ENCODE measurements at places on chromosomes 7 and 10.

DNA sequence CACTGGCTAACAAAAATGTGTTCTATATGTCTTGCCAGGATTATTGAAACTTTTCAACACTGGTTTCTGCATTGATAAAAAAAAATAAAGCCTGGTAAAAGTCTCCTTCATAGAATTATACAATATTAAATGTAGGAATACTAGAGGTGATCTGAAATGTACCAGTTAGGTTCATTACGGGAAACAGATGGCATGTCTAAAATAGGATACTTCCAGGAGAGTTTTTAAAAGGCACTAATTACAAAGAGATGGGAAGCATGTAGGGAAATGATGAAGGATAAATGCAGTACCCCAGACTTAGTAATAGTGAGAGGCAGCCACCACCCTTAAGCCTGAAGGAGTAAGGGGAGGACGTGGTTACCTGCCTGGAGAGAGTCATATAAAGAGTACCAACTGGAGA lies 107.0 kb upstream of the NPSR1 start:
- no peak for DNase-seq
- H3K4me3 ChIP-seq = no peak overlapping the region
- no peaks in the 10 kb centered on the region for H3K36me3 ChIP-seq
- H3K27ac ChIP-seq = no peak overlapping the region

GRCh38 chr7:158836692-158837091 lies 7.4 kb upstream of the ESYT2 start:
- H3K27ac ChIP-seq = no peak overlapping the region
- H3K36me3 ChIP-seq = no peaks in the 10 kb centered on the region
- DNase-seq = no peak

- no peak overlapping the region for H3K27ac ChIP-seq
- no peak for DNase-seq
- no peak overlapping the region for H3K4me3 ChIP-seq
- no peaks in the 10 kb centered on the region for H3K4me1 ChIP-seq
These were observed 163.1 kb downstream of the ZNF438 start for GRCh38 chr10:30868611-30869010.

DNA sequence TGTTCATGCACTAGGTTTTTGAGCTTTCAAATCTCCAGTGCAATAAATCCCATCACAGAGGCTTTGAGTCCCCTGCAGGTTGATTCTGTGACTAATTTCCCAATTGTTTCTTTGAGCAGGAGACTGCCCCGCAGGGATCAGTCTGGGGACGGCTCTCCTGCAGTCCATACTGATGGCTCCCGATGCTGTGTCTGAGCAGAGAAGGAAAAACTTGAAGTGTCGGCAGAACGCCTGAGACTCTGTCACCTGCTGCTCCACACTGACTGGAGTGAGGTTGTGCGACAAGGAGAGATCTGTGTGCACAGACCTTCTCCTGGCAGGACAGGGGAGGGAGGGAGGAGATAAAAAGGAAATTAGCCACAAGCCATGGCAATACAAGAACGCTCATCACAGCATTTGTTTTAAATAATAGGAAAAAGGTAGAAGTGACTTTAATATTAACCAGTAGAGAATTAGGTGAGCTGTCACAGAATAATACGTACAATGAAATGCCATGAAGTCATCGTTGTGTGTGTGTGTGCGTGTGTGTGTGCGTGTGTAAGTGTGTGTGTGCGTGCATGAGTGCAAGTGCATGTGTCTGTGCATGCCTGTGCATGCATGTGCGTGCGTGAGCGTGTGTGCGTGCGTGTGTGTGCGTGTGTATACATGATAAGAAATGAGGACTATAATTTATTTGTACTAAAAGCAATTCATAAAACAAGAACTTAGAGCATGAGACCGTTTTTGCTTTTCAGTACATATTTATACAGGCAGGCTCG lies 38.2 kb downstream of the HTR5A start:
- H3K36me3 ChIP-seq = no peaks in the 10 kb centered on the region
- H3K4me1 ChIP-seq = no peaks in the 10 kb centered on the region
- H3K27me3 ChIP-seq = peaks cover 72% of the 10 kb centered on the region

DNA sequence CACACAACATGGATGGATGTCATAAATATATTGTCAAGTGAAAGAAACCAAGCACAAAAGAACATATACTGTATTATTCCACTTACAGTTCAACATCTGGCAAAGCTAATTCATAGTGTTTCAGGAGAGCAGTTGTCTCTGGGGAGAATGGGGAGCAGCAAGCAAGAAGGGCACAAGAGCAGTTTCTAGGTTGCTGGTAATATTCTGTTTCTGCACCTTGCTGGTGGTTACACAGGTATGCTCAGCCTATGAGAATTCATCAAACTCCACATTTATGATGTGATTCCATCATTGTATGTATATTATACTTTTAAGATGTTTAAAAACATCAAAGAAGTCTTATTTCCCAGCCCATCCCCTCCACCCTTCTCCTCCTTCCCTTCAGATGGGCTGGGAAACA lies 18.1 kb upstream of the PALS2 start:
- no peak for DNase-seq
- H3K27ac ChIP-seq = no peak overlapping the region
- no peaks in the 10 kb centered on the region for H3K4me1 ChIP-seq

GRCh38 chr10:57023626-57024025 lies 662.6 kb upstream of the ZWINT start:
- no peak overlapping the region for H3K4me3 ChIP-seq
- DNase-seq = no peak
- no peak overlapping the region for H3K27ac ChIP-seq
- H3K27me3 ChIP-seq = no peaks in the 10 kb centered on the region
- no peaks in the 10 kb centered on the region for H3K36me3 ChIP-seq
- H3K4me1 ChIP-seq = no peaks in the 10 kb centered on the region

DNA sequence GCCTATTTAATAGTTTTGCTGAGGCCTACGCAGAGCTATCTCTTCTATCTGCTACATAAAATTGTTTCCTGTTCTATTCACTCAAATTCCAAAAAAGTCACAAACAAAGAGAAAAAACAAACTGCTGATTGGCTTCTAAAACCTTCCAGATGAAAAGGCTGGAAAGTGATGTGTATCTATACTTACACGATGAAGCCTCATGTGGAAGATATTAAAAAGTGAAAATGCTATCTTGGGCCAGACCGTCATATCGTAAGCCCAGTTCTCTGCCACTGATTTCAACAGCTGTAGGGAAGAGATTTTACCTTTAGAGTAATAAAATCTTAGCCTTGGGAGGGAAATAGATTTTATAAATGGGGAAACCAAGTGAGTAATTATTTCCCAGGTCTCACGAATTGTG lies 394.8 kb downstream of the KIF20B start:
- H3K36me3 ChIP-seq = no peaks in the 10 kb centered on the region
- H3K4me3 ChIP-seq = no peak overlapping the region
- H3K27ac ChIP-seq = no peak overlapping the region

DNA sequence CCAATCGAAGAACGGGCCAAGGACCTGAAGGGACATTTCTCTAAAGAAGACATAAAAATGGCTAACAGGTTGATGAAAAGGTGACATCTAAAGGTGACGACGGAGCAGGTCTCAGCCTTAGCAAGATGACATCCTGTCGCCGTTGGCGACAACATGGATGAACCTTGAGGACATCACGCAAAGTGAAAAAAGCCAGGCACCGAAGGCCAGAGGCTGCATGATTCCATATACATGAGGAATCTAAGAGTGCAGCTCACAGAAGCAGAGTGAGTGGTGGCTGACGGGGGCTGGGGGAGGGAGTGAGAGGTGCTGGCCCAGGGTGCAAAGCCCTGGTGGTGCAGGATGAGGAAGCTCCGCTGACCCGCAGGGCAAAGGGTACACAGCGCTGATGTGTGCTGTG lies 34.1 kb upstream of the NKX6-2 start:
- H3K27ac ChIP-seq = no peak overlapping the region
- DNase-seq = no peak
- peaks cover 28% of the 10 kb centered on the region for H3K27me3 ChIP-seq
- no peaks in the 10 kb centered on the region for H3K36me3 ChIP-seq
- H3K4me1 ChIP-seq = no peaks in the 10 kb centered on the region

DNA sequence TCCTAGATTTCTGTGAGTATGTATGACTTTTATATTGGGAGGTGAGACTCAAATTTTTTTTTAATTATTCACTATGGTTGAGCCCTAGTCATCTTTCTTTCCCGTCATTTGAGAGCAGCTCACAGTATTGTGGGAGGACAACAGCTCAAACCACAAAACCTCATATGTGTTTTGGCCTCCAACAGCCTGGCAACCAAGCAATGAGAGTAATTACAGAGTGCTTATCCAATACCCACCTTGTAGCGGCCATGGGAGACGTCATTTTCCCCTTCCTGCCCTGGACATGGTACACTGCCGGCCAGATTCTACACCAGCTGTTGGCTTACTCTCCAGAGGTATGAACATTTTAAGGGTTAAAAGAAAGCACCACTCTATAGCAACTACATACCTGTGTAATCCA lies 49.1 kb downstream of the DOCK4 start:
- no peaks in the 10 kb centered on the region for H3K36me3 ChIP-seq
- H3K27me3 ChIP-seq = no peaks in the 10 kb centered on the region
- DNase-seq = peak; percentile 48
- H3K4me3 ChIP-seq = no peak overlapping the region
- H3K27ac ChIP-seq = no peak overlapping the region

- H3K27me3 ChIP-seq = no peaks in the 10 kb centered on the region
- H3K4me1 ChIP-seq = no peaks in the 10 kb centered on the region
- no peak overlapping the region for H3K4me3 ChIP-seq
These were observed 61.7 kb downstream of the DOCK4 start for GRCh38 chr7:112144284-112145059.

DNA sequence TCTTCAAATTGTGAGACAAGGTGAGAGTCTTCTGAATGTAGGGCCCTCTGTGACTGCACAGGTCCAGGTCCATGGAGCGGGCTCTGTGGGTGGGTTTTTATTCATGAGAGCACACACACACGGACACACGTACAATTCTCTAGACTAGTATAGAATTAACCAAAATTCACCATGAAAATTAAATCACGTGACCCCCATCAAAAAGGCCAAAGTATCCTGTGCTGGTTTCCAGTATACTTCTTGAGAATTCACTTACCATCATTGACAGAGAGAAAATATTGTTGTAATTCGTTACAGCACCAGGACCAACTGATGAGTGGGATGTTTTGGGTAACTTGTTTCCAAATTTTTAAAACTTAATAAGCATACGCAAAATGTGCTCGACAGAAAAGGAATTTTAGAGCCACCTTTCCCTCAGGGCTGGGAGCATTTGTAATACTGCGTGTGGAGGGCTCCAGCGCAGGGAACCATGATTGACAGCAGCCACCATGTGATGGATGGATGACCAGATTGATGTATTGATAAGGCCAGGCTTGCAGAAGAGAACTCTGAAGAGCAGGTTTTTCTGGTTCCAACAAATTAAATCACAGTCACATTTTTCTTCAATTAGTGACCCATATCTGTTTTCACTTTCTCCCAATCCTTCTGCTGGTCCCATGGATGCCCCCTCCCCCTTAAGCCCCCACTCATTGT lies 14.9 kb upstream of the DNTT start:
- no peak for DNase-seq
- H3K36me3 ChIP-seq = no peaks in the 10 kb centered on the region

- no peaks in the 10 kb centered on the region for H3K27me3 ChIP-seq
- DNase-seq = no peak
- no peak overlapping the region for H3K27ac ChIP-seq
- H3K4me3 ChIP-seq = no peak overlapping the region
These were observed 54.8 kb downstream of the MPP7 start for GRCh38 chr10:28248092-28248491.

DNA sequence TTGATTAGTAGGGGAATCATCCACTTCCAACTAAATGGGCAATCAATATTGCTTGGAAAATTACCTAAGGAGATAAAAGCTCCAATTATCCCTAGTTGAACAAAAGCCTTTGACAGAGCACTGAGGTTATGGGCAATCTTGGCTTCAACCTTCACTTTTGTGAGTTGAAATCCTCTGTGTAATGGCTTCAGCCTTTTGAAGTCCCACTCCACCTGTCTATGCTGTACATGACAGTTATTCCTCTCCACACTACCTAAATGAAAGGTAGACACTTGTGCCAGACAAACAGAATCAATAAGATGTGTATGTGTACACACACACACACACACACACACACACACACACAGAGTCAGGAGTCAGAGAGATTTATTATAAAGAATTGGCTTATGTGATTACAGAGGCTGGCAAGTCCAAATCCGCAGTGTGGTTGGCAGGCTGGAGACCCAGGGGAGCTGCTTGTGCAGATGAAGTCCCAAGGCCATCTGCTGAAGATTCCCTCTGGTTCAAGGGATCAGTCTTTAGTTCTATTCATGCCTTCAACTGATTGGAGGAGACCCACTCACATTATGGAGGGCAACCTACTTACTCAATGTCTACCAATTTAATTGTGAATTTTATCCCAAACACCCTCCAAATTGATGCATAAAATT lies 164.8 kb upstream of the CDC14C start:
- H3K36me3 ChIP-seq = no peaks in the 10 kb centered on the region
- no peaks in the 10 kb centered on the region for H3K4me1 ChIP-seq
- H3K27me3 ChIP-seq = peaks cover 5% of the 10 kb centered on the region
- no peak for DNase-seq
- no peak overlapping the region for H3K27ac ChIP-seq

DNA sequence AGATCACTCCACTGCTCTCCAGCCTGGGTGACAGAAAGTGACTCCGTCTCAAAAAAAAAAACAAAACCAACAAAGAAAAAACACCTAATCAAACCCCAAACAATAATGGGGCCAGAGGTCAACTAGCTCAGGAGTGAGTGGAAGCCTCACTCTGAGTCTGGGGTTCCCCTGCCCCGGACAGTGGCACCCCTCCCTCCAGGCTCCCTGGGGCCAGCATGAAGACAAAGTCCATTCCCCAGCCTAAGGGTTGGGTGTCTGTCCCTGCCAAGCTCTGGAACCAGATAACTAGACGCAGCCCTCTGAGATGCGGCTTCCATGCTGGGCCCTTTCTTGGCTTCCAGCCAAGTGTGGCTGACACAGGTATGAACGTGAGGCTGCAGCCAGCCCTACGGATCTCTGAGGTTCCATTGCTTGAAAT lies 1.7 kb upstream of the FUOM start:
- 0 out of 2 replicates have a peak, but pooled peaks cover 3% of the 10 kb centered on the region for H3K36me3 ChIP-seq
- H3K4me1 ChIP-seq = 0 out of 2 replicates have a peak, but pooled peaks cover 4% of the 10 kb centered on the region

- H3K27ac ChIP-seq = no peak overlapping the region
- no peaks in the 10 kb centered on the region for H3K36me3 ChIP-seq
- H3K4me3 ChIP-seq = no peak overlapping the region
- no peaks in the 10 kb centered on the region for H3K27me3 ChIP-seq
- DNase-seq = no peak
These were observed 103.2 kb upstream of the PPIF start for GRCh38 chr10:79244068-79244442.

All from PC-3 (cell line).